Cardiac muscle cell (in vitro differentiated cells and primary cell): ENCODE measurements at places on chromosomes 4 and X. TPM values are rescaled to one million over a fixed set of nuclear protein-coding genes. Genes with fewer than 3 reads are reported as not detected.

The PTCHD1 gene
- 0.56 and 0.92 TPM in 2 replicates for total RNA-seq

The DCAF12L2 gene
- total RNA-seq = 0.99 and 2.1 TPM in 2 replicates

The TEC gene
- 3.2 and 4.1 TPM in 2 replicates for total RNA-seq

The COL4A5 gene
- 228 and 299 TPM in 2 replicates for total RNA-seq

The ADAMTS3 gene
- 11.4 and 14.7 TPM in 2 replicates for total RNA-seq

The TMEM150C gene
- 5.1 and 5.6 TPM in 2 replicates for total RNA-seq

The MOSPD2 gene
- 10.3 and 11.1 TPM in 2 replicates for total RNA-seq

The CT47B1 gene
- total RNA-seq = not detected in 2 replicates

The SORCS2 gene
- total RNA-seq = 1.4 and 6.9 TPM in 2 replicates

The KLB gene
- not detected in 2 replicates for total RNA-seq

The KIF4A gene
- 3.5 and 25.1 TPM in 2 replicates for total RNA-seq

The SPANXN3 gene
- total RNA-seq = not detected in 2 replicates

The TMPRSS11B gene
- not detected in 2 replicates for total RNA-seq

The TMEM129 gene
- 174 and 175 TPM in 2 replicates for total RNA-seq

The ZCCHC12 gene
- 2.5 and 5.0 TPM in 2 replicates for total RNA-seq

The TENM3 gene
- 23.1 and 24.8 TPM in 2 replicates for total RNA-seq

The NLGN4X gene
- total RNA-seq = 6.9 and 9.5 TPM in 2 replicates

The PRDM5 gene
- total RNA-seq = 10.9 and 19.3 TPM in 2 replicates

The MSX1 gene
- 15.6 and 25.2 TPM in 2 replicates for total RNA-seq

The ARMCX6 gene
- 73.1 and 75.1 TPM in 2 replicates for total RNA-seq
